Amniotic epithelial cell (primary cell): ENCODE measurements at places on chromosomes 7 and 10.

GRCh38 chr7:74455928-74456327 lies 2.2 kb downstream of the GTF2IRD1 start:
- DNase-seq, result peak; percentile 84

DNA sequence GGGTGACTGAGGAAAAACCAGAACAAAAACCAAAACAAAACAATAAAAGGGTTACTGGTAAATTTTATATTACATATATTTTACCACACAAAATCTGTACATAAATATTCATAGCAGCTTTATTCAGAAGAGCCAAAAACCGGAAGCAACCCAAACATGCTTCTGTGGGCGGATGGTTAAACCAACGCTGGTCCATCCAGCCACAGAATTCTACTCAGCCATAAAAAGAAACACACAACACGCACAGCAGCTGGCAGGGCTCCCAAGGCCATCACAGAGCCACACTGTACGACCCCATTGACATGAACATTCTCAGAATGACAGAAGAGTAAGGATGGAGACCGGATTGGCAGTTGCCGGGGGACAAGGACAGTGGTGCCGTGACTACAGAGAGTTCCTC lies 83.6 kb downstream of the PROSER2 start:
- DNase-seq, result no peak

- DNase-seq, result no peak
Observed at GRCh38 chr10:53579773-53580172, 807.2 kb upstream of the MBL2 start.

GRCh38 chr7:130649004-130649790 lies 19.4 kb downstream of the COPG2 start:
- DNase-seq, result peak; percentile 97

DNA sequence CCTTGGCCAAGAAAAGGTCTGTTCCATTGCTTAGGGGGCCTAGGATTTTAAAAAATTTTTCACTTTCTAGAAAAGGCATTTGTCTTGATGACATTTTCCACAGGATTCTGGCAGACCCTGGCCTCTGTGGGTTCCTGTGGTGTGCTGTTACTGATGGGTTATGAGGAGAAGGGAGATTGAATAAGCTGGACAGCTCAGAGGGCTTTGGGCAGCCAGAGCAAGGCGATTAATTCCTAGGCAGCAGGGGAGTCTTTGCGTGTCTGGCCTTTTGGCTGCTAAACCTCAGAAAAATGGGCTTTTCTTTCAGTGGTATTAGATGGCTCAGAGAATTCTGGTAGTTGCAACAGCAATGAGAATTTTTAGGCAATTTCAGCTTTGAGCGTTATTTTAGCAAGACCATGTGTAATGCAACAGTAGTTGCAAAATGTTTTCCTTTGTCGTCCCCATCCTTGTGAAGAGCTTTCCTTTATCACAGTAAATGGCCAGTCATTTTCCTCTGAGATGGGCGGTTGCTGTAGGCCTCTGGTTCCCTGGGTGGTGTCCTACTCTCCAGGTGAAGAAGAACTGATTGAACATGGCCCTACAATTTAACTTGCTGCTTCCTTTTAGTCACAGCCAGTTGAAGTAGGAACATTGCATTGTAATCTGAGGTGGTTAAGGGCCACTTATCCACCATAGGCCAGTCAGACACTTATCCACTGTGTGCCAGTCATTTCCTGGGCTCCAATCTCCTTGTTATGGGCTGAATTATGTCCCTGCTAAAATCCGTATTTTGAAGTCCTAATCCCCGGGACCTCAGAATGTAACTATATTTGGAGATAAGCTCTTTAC lies 43.2 kb downstream of the SH2D4B start:
- peak; percentile 35 for DNase-seq

DNA sequence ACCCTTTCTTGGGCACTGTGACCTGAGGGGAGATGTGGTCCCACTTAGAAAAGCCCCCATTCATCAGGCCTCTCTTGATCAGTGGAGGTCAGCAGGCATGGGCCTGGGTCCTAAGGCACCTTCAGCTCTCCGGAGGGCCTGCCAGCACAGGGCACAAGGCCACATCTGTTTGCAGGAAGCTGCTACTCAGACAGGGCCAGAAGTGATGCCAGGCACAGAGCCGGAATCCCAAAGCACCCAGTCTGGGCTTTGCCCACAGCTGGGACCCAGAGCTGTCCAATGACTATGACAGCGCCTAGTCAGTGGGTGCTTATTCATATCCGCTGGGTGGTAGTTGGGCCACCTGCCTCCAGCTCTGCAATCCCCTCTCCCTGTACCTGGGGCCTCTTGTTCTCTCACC lies 63.2 kb upstream of the ELN start:
- DNase-seq, result no peak

DNA sequence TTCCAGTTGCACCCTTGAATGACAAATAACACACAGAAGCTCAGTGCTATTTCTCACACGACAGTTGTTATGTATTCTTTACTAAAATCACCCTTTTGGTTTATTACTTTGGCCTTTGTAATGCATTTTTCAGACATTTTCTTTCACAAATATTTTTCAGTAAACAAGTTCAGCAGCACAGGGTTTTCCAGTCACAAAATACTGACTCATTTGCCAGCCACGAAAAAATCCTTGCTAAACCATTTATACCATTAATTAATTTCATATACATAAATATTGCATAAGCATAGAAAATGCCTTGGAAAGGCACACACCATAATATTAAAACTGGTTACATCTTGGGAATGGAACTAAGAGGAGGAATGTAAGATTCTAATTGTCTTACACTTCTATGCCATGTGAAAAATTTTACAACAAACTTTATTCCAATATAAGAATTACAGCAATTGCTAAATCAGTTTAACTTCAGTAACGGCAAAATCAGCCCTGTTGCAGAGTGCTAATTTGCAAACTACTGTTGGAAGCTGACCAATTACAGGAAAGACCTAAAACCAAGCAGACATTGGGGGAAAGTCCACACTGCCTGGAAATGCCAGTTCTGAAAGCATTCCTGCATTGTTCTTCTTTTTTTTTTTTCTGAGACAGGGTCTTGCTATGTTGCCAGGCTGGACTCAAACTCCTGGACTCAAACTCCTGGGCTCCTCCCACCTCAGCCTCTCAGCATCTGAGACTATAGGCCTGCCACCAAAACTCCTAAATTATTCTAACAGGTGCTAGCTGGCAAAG lies 31.6 kb upstream of the PBLD start:
- peak; percentile 18 for DNase-seq

- DNase-seq, result no peak
Observed at GRCh38 chr10:22386503-22386902, 41.2 kb downstream of the SPAG6 start.

DNA sequence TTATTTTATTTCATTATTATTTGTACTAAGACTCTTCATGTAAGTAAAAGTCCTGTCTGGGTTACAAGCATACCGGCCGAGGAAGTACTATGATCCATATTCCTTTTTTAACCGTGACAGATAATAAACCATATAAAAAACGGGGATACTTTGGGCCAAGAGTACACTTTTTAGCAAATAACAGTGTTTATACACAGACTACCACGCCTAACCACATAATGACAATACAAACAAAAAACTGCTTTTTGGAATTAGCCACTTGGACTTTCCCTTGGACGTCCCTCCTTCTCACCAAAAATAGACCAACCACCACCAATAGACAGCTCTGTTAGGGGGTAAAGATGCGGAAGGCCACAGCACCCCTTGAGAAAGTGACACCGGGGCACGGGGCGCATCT lies 800 bp downstream of the MINDY3 start:
- DNase-seq, result no peak

DNA sequence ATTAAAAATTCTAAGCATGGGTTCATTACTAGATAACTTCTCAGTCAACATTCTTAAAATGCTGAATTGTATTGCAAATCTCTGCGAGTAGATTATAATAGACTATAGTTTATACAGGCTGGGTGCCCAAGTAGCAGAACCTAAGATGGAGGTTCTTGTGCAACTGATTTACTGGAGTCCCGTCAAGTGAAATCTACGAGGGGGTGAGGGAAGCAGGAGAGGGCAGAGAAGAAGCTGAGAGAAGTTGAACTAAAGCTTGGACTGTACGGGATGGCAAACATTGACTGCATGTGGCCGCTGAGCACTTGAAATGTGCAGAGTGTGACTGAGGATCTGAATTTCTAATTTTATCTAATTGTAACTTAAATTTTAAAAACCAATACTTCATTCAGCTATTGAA lies 124.5 kb downstream of the CTNNA3 start:
- no peak for DNase-seq

DNA sequence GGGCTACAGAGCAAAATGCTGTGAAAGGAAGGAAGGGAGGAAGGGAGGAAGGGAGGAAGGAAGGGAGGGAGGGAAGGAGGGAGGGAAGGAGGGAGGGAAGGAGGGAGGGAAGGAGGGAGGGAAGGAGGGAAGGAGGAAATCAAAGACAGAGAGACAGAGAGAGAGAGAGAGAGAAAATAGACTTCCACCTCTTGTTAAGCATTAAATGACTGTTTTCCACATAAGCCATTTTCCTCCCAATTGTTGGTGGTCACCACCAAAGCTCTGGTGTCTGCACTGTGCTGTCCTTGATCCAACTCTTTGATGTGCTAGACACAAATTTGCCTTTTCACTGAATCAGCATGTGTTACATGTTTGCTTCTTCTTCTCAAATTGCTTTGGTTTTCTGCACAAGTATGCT lies 90.7 kb upstream of the INHBA start:
- DNase-seq, result no peak

DNA sequence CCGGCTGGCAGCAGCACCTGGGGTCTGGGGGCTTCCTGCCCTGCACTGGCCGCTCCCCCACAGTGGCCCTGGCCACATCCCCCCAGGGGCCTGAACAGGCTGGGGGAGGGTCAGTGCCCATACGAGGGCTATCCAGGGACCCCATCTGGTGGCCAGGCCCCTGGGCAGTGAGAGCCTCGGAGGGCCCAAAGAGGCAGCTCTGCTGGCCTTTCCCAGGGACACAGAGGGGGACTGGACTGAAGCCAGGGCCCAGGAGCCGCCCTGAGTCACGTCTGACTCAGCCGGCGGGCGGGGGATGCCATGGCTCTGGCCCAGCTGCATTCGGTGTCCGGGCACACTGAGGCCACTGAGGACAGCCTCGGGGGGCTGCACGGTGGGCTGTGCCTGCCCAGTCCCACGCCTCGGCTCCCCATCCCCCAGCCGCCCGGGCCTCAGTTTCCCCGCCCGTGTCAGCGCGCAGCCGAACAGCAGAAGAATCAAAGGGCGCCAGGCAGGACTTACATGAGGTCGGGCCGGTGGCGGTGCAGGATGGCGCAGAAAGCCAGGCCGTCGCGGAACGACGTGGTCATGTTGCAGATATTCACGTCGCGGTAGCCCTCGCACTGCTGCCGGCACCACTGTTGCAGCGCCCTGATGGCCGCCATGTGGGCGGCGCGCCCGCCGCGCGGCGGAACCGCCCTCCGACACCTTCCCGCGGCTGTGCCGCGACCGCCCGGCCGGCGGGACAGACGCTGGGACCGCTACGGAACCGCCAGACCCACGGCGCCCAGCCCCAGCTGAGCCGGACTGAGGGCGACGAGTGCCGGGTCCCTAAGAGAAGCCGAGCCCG lies at the start of gene MICALL2:
MICALL2 (minus strand) TSS at position 788 of the 829 bp plus-strand sequence; CDS start at position 644, 144 bp downstream.
- peak; percentile 65 for DNase-seq

GRCh38 chr7:135178364-135178763 lies 7.9 kb upstream of the CYREN start:
- DNase-seq, result no peak

GRCh38 chr10:1448252-1448930 lies 288.9 kb downstream of the ADARB2 start:
- no peak for DNase-seq

DNA sequence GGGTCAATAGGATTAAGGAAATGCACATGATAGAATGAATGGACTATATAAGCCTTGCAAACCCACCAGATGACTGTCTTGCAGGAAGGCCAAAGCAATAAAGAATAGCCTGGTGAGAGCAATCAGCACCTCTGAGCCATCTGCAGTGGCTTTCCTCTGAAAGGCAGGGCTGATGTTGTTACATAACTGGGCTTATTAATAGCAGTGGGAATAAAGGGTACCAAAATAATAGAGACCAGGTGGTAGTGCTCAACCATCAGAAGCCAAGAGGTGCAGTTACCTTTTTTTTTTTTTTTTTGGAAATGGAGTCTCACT lies 16.8 kb upstream of the VPS26A start:
- no peak for DNase-seq
